ENCODE measurements at places on chromosomes 16 and 17. TPM values are rescaled to one million over a fixed set of nuclear protein-coding genes. Genes with fewer than 3 reads are reported as not detected.

- DNase-seq, result peak; percentile 80
Observed at GRCh38 chr16:4696172-4696904, 3.0 kb downstream of the NUDT16L1 start.

RAB34 gene
- total RNA-seq, result 14.8 TPM

GRCh38 chr17:260944-261343, 79.5 kb upstream of the DOC2B start:
- no peak for DNase-seq

- peak; percentile 45 for DNase-seq
Observed at GRCh38 chr17:3695723-3696411, at the start of gene P2RX5. P2RX5 (minus strand) TSS chr17:3696155; CDS start chr17:3696005, 150 bp downstream.

GRCh38 chr17:79428988-79429387, 181.9 kb downstream of the RBFOX3 start:
- DNase-seq, result no peak

YBX2 gene
- 0.77 TPM for total RNA-seq

- peak; percentile 67 for DNase-seq
Observed at GRCh38 chr16:4313563-4314531, 2.0 kb upstream of the GLIS2 start.

- DNase-seq, result no peak
Observed at GRCh38 chr17:80639658-80640057, 95.0 kb downstream of the RPTOR start.

DNA sequence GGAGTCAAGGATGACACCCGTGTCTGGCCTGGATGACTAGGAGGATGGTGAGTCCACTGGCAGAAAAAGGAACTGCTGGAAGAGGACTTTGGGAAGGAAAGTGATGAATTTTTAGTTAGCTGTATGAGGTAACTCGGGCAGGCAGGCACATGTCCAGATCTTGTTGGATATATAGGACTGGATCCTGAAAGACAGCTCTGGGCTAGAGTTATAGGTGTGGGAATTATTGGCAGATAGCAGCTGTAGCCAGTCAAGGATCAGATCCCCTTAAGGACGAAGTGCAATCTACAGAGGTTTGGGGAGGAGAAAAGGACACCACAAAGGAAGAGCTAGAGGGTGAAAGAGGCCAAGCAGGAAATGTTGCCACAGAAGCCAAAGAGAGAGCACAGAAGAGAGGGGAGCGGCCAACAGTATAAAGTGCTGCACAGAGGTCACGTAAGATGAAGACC, 10.1 kb downstream of the CYB5D1 start:
- DNase-seq, result no peak

- no peak for DNase-seq
Observed at GRCh38 chr17:27585792-27586191, 45.2 kb upstream of the LGALS9 start.

CCL7 gene
- not detected for total RNA-seq

- DNase-seq, result no peak
Observed at GRCh38 chr16:268141-269053, 7.3 kb downstream of the RGS11 start.

CDH13 gene
- 167 TPM for total RNA-seq

TMEM235 gene
- total RNA-seq, result not detected

- DNase-seq, result peak; percentile 66
Observed at GRCh38 chr16:3157229-3158025, 22.6 kb downstream of the ZNF213 start.

C16orf46 gene
- 0.69 TPM for total RNA-seq

DNA sequence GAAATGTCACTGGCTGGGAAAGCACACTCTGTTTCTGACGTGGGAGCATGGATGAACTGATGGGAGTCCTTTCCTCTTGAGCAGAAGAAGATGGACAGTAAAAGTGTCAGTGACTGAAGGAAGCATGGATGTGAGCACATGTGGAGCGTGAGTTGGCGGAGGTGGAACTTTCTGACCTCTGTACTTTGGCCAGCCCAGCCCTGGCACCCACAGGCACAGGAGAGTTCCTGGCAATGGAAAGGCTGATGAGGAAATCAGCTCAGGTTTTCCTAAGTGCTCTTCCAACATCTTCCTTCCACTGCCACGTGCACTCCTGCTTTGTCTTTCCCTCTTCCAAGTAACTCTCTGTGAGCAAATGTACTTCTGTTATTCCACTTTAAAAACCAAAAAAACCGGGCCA, 276.8 kb downstream of the NTN1 start:
- no peak for DNase-seq

DNA sequence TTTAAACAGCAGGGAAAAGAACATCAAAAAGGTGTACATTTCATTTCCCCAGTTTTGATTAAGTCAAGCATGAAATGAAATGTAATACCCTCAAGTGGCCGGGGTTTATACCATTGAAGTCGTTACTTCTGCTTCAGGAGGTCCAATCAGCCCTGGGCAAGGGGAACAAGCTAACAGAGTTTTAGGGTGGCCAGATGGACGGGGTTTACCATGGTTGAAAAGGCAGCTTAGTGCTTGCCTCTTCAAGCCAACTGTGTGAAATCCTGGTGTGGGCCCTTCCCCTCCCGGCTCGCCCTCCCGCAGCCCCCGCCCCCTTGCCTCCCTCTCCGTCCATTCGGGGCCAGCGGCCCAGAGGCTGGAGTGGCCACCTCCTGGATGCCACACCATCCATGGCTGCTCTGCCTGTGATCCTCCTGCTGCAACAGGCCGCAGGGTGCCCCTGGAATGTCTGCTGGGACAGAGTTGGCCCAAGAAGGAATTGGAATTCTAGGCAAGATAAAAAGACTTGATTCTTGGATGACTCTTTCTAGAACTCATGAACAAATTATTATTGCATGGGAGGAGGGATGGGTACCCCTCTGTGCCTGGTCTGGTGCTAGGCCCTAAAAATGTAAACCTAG, 296.2 kb upstream of the IRX3 start:
- no peak for DNase-seq

- DNase-seq, result peak; percentile 77
Observed at GRCh38 chr16:10752843-10753523, 9.3 kb downstream of the NUBP1 start.

DNA sequence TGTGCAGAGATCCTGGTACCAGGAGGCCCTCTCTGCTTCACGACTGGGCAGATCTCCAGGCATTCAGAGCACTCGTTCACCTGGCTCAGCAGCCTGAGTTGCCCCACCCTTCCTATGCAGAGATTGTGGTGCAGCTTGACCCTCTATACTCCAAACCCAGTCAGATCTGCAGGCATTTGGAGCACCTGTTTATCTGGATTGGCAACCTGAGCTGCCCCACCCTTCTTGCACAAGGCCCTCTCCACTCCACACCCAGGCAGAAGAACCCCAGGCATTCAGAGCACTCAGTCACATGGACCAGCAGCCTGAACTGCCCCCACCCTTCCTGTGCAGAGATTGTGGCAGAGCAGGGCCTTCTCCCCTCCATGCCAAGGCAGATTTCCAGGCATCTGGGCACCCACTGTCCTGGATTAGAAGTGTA, 88.4 kb upstream of the CDH5 start:
- no peak for DNase-seq

DNA sequence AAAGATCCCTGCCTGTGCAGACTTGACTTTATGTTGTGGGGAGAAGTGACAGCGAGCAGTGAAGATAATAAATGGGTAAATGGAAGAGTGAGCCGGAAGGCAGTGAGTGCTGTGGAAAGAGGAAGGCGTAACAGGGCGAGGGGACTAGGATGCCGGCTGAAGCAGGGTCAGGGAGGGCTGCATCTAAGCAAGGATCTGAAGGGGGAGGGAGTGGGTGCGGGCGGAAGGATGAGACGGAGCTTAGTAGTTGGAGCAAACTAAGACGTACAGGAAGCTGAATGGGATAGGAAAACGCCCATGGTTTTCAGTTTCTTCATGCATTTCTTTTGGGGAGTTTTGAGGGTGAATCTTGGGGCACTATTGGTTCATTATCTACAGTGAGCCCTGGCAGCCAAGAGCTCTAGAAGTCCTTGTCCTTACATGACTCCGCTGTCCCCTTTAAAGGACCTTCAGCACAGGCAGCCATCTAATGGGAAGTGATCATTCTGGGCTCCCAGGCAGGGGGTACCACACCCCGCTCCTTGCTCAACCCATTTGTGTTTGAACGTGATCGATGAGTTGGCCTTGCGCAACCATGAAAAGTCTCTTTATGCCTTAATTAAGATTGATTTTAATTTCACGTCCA, 10.4 kb upstream of the NAT9 start:
- DNase-seq, result no peak

TAT gene
- not detected for total RNA-seq
